ENCODE measurements at places on chromosomes 12 and 14. TPM values are rescaled to one million over a fixed set of nuclear protein-coding genes. Genes with fewer than 3 reads are reported as not detected.
A peak's percentile ranks its signal among the peaks of the same experiment; 100 is the strongest.

DNA sequence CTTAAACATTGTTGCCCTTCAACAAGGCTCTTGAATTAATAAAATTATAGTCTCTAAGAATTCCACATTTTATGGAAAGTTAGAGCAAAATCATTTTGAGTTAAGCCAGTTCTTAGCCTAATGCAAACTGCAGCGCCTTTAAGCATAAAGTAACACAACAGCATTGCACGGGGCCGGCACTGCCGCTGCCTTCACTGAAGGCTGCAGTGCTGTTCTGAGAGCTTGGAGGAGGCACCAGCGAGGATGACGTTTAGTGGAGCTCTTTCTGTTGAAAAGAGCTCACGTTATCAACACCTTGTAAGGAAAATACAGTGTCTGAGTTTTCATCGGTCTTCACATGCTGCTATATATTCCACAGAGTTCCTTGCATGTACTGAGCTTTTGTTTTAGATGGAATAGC lies 38.3 kb upstream of the DYNC1H1 start:
- no peaks in the 10 kb centered on the region for H3K27me3 ChIP-seq
- H3K27ac ChIP-seq: no peak overlapping the region
- no peak for DNase-seq
- H3K4me3 ChIP-seq: no peak overlapping the region
- peaks cover 30% of the 10 kb centered on the region for H3K36me3 ChIP-seq

DNA sequence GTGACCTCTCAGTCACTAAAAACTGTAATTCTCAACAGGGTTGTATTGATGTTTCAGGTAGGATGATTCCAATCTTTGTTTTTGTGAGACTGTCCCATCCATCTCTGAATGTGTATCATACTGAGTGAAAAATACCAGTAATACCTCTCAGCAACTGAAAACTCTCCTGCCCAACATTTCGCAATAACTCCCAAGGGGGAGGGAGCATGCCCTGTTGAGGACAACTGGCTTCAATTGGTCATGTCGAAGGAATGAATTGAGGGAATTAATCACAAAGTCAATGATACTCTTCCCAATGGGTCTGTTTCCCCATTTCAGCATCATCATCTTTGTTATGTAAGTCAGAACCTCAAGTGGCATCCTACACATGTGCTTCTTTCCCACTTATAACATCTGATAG lies 102.4 kb upstream of the E2F7 start:
- no peaks in the 10 kb centered on the region for H3K36me3 ChIP-seq
- no peak overlapping the region for H3K27ac ChIP-seq
- H3K4me1 ChIP-seq: no peaks in the 10 kb centered on the region

GRCh38 chr12:24933694-24934407 lies 15.1 kb downstream of the BCAT1 start:
- H3K27me3 ChIP-seq: peaks cover 13% of the 10 kb centered on the region
- H3K27ac ChIP-seq: no peak overlapping the region
- H3K36me3 ChIP-seq: no peaks in the 10 kb centered on the region
- H3K4me1 ChIP-seq: peaks cover 3% of the 10 kb centered on the region
- H3K4me3 ChIP-seq: no peak overlapping the region

Gene CACNA1C
- 0.30 TPM for total RNA-seq

DNA sequence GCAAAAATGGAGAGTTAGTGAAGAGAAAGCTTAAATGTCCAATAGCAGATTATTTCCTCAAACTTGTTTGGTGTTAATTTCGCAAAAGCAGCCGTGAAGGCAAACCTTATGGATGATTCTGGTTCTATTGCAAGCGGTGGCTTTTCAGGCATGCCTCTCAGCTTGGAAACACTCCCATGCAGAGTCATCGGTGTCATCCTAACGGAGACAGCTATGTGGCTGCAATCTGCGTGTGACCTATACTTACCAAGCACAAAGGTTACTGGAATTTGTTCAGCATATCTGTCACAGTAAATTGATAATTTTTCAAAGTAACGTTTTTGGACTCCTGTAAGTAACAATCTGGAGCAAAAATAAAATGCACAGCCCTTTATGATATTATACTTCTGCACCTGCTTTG lies 5.0 kb downstream of the BEST3 start:
- H3K27me3 ChIP-seq: peaks cover 12% of the 10 kb centered on the region
- peaks cover 5% of the 10 kb centered on the region for H3K4me1 ChIP-seq
- no peak overlapping the region for H3K4me3 ChIP-seq

DNA sequence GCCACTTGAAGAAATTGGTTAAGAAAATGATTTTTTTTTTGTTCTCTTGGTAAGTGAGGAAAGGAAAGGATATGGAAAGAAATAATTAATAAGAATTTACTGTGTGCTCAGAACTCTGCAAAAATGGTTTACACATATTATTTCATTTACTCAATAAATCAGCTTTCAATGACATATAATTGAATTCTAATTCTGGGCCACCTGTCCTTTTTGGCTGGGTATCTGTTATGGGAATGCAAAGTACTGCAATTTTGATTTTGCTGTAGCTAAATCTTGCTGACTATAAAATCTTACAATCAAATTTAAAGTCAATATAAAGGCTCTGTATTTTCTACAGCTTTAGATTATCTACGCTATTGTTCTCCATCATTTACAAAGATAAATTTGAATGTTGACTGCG lies 147.1 kb downstream of the GRIP1 start:
- no peaks in the 10 kb centered on the region for H3K4me1 ChIP-seq
- H3K27ac ChIP-seq: no peak overlapping the region
- no peak for DNase-seq
- H3K4me3 ChIP-seq: no peak overlapping the region
- H3K36me3 ChIP-seq: no peaks in the 10 kb centered on the region

DNA sequence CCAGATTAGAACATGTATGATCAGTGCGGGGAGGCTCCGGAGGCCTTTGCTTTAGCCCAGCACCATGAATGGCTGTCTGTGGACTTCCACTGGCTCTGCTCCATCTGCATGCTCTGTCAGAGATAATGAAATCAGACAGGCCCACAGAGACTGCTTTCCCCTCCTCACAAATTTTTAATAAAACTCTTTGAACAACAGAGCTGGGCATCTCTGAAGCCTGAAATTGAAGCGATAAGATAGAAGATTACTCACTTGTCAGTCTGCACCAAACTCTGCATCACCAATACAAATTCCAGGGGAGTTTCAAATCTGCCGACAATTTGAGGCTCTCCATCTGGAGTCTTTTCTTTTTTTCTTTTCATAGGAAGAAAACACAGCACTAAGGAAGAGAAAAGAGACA lies 110.0 kb downstream of the DYRK2 start:
- no peak overlapping the region for H3K4me3 ChIP-seq
- no peaks in the 10 kb centered on the region for H3K36me3 ChIP-seq
- no peak overlapping the region for H3K27ac ChIP-seq
- H3K27me3 ChIP-seq: no peaks in the 10 kb centered on the region
- DNase-seq: no peak

DNA sequence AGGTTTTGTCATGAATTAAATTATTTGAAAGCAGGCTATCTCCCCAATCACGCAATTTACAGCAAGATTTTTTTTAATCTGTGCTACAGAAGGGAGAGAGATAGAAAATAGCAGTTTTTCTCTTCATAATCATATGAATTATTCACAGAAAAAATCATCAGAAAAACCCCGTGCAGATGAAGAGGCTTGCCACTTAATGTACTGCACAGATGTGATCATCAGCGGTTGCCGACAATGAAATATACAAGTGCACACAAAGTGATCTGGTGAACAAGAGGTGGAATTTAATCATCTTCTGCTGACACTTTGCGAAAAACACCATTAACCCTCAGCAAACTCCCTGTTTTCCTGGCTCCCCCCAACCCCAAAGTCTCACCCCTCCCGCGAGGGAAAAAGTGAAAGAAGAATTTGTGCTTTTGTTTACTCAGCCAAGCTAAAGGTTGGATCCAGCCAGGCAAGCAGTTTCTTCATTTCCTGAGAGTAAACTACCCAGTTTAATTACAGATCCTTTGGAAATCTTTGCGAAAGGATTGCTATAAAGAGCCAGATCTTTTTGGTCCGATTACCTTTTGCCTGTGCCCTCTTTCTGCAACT lies 3.1 kb upstream of the LMO3 start:
- no peak overlapping the region for H3K4me3 ChIP-seq
- no peak for DNase-seq
- peaks cover 2% of the 10 kb centered on the region for H3K4me1 ChIP-seq
- no peaks in the 10 kb centered on the region for H3K36me3 ChIP-seq
- peaks cover 39% of the 10 kb centered on the region for H3K27me3 ChIP-seq
- H3K27ac ChIP-seq: no peak overlapping the region

Gene GTF2H3
- 36.6 TPM for total RNA-seq

- no peaks in the 10 kb centered on the region for H3K36me3 ChIP-seq
- H3K4me3 ChIP-seq: no peak overlapping the region
- no peaks in the 10 kb centered on the region for H3K27me3 ChIP-seq
- H3K4me1 ChIP-seq: no peaks in the 10 kb centered on the region
- no peak overlapping the region for H3K27ac ChIP-seq
Observed at GRCh38 chr12:60227916-60228315, 632.1 kb downstream of the SLC16A7 start.

Gene AGAP2
- 85.1 TPM for total RNA-seq

DNA sequence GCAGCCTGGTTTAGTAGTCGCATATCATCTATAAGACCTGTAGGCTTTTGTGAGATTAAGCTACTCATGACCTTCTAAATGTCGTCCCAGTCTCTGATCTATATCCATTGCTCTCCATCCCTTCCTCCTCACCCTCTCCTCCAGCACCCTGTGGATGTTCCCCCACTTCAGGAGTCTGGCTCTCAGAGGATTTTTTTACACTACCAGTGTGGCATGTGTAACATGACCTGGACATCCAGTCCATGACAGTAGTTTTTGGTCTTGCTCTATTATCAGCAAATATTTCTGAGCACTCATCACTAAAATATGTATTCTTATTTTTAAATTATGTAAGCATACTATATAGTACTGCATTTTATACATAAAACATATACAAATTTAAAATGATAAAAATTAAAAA lies 142.1 kb downstream of the DYRK2 start:
- no peak overlapping the region for H3K27ac ChIP-seq
- no peaks in the 10 kb centered on the region for H3K27me3 ChIP-seq
- H3K36me3 ChIP-seq: no peaks in the 10 kb centered on the region
- no peak overlapping the region for H3K4me3 ChIP-seq

Gene REM2
- 1.2 TPM for total RNA-seq

DNA sequence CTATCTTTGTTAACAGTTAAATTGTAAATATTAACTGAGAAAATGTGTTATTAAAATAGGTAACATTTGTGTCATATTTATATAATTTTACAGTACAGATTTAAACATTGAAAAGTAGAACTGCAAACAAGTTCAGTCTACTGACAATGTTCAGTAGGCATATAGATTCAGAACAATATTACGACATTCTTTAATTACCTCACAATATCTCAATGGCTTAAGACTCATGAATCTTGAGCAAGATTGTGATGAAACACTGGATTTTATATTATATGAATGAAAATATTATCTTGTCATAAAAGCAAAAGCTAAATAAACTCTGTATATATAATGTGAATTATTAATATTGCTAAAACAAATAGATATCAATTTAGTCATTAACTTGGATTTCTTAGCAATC lies 194.9 kb downstream of the ADAMTS20 start:
- no peak overlapping the region for H3K27ac ChIP-seq
- H3K27me3 ChIP-seq: no peaks in the 10 kb centered on the region
- DNase-seq: no peak
- no peak overlapping the region for H3K4me3 ChIP-seq
- no peaks in the 10 kb centered on the region for H3K4me1 ChIP-seq
- H3K36me3 ChIP-seq: no peaks in the 10 kb centered on the region

Gene KRT85
- total RNA-seq: not detected

- H3K27me3 ChIP-seq: peaks cover 3% of the 10 kb centered on the region
- H3K27ac ChIP-seq: no peak overlapping the region
- H3K4me3 ChIP-seq: no peak overlapping the region
- peaks cover 31% of the 10 kb centered on the region for H3K4me1 ChIP-seq
- DNase-seq: no peak
Observed at GRCh38 chr12:130764073-130764472, 48.0 kb upstream of the RIMBP2 start.

Gene TAS2R30
- total RNA-seq: 1.7 TPM

DNA sequence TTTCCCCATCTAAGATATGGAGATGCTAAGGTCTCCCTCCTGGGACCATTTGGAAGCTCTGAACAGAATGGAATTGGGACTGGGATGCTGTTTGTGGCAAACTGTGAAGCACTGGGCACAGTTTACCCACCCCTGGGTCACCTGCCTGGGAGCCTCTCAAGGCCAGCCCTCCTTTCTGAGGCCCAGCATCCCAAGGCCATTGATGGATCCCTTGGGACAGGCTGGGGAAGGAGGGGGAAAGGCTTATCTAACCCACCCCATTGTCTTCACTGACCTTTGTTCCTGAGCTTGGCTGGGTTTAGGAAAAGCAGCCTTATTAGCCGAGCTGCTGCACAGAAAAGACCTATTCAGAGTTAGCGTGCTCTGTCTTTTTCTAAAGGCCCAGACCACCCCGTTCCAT lies 5.2 kb downstream of the CCDC85C start:
- no peak overlapping the region for H3K4me3 ChIP-seq
- H3K4me1 ChIP-seq: peaks cover 35% of the 10 kb centered on the region
- peaks cover 5% of the 10 kb centered on the region for H3K27me3 ChIP-seq
- DNase-seq: no peak
- H3K36me3 ChIP-seq: no peaks in the 10 kb centered on the region

Gene SLC35E3
- total RNA-seq: 8.8 TPM

GRCh38 chr12:50187084-50187900 lies 20.1 kb upstream of the CERS5 start:
- peaks cover 53% of the 10 kb centered on the region for H3K36me3 ChIP-seq
- peak; percentile 33 for DNase-seq
- peaks cover 63% of the 10 kb centered on the region for H3K4me1 ChIP-seq
- no peaks in the 10 kb centered on the region for H3K27me3 ChIP-seq
- no peak overlapping the region for H3K4me3 ChIP-seq

- DNase-seq: no peak
- no peaks in the 10 kb centered on the region for H3K27me3 ChIP-seq
- no peak overlapping the region for H3K4me3 ChIP-seq
- no peak overlapping the region for H3K27ac ChIP-seq
Observed at GRCh38 chr12:124561231-124561630, 6.2 kb downstream of the NCOR2 start.

Gene PAPLN
- 1.6 TPM for total RNA-seq

Gene TMEM30B
- total RNA-seq: 0.48 TPM

Gene GALNT9
- not detected for total RNA-seq

DNA sequence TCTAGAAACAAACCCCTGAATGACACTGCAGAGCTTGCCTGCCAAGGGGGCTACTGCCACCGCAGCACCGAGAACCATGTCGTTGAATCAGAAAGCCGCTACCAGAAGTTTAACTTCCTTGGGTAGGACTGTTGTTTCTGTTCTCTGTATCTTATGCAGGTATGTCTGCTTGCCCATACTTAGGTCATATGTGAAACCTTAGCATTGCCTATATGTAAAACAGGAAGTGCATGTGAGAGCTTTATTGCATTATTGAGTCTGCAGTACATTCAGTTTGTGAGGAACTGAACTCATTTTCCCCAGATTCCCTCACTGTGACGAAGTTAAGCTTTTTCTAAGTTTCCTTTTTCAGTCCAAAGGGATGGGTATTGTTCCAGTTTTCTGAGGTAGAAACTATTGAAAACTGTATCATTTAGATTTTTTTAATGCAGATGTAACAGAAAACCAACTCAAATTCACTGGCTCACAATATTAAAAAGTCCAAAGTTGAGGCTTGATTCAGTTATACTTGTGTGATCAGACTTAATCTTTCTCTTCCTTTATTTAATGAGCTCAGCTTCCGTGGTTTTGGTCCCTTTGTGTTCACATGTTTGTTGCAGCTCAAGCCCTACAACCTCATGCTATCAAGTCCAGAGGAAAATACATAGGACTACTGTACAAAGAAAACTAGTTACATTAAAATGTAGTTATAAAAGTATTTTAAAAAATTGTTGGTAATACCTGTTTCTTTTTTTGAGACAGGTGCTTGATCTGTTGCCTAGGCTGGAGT lies 6.9 kb downstream of the FBXO34 start:
- peaks cover 18% of the 10 kb centered on the region for H3K36me3 ChIP-seq
- peak overlapping the region; percentile 26 for H3K27ac ChIP-seq
- DNase-seq: no peak
- H3K27me3 ChIP-seq: no peaks in the 10 kb centered on the region
- H3K4me1 ChIP-seq: peaks cover 49% of the 10 kb centered on the region

All from activated CD4-positive, alpha-beta memory T cell treated with anti-CD3 and anti-CD28 coated beads, Interleukin-2, amount 10 ng/mL, durations not matched to agents 7 days and 5 days (primary cell).